ENCODE measurements at places on chromosomes 16 and 17.
A peak's percentile ranks its signal among the peaks of the same experiment; 100 is the strongest.

DNA sequence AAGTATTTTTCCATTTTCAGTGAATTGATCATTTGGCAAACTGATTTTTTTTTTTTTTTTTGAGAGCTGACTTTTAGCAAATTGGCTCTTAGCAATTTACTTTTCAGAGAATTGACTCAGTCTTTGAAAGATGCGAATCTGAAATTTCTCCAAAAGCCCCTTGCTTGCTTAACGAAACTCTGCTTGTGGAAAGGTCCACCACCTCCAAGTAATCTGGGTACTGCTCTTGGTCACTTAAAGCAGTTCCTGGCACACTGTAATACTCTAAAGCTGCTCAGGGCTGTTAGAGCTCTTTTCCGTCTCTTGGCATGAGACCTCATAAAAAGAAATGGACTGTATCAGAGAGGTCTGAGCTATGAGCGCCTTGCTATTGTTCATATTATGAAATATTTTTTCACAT, 2.9 kb downstream of the GSDMB start:
- DNase-seq = no peak

DNA sequence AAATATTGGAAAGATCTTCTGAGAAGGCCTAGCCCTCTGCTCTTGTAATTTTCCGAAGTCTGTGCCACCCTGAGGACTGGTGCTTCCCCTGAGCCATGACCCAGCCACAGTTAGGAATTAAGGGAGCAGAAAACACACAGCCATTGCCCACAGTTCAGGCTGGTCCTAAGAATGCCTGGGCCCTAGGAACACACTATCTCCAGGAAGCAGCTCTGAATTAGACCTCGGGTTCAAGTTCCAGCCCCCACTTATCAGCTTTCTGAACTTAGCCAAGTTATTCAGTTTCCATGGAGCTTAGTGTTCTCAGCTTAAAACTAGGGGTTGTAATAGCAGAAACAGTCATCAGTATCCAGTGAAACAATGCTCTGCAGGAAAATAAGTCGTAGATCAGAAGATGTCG, 56.0 kb downstream of the CDH13 start:
- no peak for DNase-seq

DNA sequence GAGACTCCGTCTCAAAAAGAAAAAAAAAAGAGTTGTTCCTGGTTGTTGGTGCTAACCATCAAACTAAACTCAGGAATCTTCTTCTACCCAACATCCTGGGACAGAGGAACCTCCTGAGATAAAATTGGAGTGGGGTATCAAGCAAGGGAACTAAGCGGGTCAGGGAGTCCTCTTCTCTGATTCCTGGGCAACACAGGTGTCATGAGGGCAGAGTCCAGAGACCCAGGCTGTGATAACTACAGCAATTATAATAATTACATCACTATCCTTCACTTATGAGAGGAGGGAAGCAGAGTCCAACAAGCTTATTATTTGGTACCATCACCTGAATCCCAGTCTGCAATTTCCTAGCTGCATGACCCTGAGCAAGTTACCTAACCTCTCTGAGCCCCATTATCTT, 8.1 kb downstream of the C17orf50 start:
- no peak for DNase-seq

DNA sequence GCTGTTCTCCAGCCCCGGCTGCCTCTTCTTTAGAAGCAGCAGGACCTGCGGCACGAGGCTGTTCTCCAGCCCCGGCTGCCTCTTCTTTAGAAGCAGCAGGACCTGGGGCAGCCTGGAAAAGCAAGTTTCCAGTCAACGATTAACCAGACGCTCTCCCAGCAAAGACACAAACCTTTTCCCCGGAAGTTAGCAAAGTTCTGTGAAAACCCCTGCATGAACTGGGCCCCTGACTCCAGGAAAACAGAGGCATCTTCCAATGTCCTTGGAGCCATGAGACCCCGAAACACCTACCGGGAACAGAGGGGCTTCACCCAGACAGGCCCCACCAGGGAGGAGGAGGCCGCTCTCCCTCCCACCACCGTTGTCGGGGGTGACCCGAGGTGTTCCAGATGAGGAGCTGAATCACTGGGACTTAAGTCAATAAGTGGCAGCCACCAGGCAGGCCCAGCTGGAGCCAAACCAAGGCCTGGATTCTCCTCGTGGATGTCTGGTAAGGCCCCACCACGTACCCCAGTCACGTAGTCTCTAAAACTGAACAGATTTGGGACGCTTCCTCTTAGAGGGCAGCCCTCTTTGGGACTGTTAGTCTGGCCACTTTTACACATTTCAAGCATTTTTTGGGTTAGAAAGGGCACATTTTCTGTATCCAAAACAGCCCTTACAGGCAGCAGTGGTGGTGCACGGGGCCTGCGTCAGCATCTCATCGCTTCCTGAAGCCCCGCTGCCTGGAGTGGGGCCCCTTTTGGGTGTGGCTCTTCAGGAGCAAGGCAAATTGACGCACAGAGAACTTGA, at the start of gene RPH3AL:
RPH3AL (minus strand) TSS at position 387 of the 792 bp plus-strand sequence. CDS start 25,264 bp downstream, outside the sequence.
- DNase-seq = no peak

DNA sequence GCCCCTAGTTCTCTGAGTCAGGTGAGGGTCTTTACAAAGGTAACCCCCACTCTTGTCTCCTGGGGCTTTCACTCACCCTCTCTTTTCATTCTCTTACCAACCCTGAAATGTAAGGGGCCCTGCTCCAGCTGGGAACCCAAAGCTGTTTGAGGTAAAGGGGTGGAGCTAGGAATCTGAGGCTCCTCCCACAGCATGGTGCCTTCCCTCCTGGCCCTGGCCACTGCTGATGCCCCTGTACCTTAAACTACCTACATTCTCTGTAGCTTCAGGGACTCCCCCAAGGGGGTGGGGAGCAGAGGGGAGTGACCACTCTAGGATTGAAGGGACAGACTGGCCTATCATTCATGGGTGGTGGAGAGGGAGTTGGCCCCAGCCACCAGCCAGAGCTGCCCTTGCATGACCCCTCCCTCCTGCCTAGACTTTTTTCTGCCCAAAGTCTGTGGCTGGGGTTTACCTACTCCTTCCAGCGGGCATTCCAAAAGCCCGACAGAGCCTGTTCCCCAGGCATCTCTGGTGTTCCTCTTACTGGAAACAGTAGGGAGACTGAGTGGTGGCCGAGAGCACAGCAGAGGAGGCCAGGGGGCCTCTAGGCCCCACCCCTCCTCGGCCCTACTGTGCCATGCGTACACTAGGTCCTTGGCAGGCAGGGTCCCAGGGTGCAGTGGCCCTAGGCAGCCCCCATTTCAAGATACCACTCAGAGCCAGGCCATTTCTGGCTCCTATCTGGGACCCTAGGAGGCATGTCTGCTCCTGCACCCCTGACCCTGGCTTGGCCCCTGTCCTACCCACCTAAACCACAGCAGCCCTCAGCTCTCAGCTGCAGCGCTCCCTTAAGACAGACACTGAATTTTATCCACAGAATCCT, 9.5 kb downstream of the DOK4 start:
- DNase-seq = no peak

DNA sequence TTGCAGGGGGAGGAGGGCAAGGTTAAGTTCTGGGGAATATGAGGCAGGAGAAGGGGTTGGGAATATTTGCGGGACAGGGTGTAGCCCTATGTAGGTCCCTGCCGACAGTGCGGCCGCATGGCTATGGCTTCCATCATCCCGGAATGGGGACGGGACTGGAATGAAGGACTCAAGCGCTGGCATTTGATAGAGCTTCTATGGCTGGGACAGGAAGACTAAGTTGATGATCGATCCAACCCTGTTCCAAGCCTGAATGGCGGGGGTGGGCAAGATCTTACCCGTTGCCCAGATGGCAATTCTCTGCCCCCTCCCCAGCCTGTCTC, 47.1 kb downstream of the SRCIN1 start:
- DNase-seq = no peak

DNA sequence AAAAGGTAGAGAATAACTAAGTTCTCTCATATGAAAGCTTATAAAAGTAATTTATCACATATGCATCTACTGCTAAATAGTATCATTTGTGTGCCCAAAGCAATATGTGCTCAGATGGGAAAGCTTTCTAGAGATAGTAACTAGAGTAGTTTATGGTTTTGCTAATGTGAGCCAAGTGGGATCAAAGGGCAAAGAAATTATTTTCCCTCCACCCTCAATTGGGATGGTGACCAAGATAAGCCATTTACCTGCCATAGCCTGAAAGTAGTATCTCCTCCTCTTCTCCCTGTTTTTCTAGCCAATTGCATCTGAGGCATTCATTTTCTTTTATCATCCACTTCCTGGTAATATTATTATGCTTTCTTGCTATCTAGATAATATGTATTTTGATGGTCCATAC, 41.9 kb upstream of the KCNJ16 start:
- no peak for DNase-seq

DNA sequence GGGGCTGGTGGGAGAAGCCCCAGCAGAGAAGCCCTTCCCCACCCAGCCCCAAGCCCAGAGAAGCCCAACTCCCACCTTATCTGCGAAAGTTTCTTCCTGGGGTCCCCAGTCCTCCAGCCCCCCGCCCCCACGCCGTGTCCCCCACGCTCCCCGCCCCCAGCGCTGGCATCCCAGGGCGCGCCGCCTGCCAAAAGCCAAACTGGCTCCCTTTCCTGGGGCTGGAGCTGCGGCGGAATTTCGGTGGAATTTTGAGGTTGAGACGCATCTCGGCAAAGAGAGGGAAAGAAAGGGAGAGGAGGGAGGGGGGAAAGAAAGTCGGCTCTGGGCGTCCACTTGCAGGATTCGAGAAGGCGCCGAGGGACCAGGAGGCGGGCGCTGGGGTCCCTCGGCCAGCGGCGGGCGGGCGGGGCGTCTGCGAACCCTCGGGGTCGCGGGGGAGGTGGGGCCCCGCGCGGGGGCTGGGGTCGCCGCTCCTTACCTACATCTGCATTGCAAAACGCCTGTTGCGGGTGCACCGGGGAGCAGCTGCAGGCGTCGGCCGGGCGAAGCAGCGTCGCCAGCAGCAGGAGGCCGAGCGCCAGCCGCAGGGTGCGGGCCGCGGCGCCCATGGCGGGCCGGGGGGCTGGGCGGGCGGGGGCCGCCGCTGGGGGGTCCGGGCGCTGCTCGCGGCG, 571 bp downstream of the TIMP2 start:
- DNase-seq = no peak

DNA sequence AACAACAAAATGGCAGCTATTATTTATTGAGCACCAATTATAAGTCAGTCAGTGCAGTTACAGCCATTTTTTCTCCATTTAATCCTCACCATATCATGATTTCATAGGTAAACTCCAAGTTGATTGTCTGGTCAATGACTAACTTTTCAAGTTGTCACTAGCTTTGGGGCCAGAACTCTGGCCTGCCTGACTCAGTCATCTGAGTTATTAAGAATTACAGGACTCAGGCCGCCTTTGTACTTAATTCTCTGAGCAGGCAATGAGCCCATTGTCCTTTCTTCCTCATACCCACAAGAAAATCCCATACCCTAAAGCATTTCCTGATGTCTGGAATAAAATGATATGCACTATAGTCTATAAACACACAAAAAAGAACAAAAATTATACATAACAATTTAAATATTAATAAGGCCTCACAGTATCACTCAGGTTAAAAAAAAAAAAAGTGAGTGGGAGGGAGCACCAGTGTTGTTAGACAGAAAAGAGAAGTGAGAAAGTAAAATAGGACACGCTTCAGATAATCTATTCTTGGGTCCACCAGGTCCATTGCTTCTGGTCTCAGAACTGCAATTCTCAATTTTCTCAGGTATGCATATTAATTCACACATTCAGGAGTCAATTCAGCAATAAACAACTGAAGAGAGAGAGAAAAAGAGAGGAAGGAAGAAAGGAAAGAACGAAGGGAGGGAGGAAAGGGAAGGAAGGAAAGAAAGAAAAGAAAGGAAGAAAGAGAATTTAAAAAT, 70.2 kb downstream of the SPAG9 start:
- no peak for DNase-seq

GRCh38 chr16:86531641-86532525, 21.6 kb downstream of the FOXF1 start:
- DNase-seq = no peak

DNA sequence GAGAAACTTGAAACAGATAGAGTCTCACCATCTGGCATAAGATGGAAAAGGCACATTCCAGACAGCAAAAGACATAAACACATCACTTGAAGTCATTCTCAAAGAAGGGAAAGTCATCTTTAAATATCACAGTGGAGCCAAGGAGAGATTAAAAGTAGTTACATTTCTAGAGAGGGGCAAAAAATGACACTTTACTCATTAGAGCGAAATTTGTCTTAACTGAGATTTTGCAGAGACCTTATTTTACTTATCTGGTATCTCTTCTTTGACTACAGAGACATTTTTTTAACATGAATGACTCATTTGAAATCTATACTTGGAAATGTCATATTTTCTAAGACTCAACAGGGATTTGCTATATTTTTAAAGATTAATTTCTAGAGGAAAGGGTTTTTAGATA, 339.0 kb upstream of the KIF2B start:
- no peak for DNase-seq

DNA sequence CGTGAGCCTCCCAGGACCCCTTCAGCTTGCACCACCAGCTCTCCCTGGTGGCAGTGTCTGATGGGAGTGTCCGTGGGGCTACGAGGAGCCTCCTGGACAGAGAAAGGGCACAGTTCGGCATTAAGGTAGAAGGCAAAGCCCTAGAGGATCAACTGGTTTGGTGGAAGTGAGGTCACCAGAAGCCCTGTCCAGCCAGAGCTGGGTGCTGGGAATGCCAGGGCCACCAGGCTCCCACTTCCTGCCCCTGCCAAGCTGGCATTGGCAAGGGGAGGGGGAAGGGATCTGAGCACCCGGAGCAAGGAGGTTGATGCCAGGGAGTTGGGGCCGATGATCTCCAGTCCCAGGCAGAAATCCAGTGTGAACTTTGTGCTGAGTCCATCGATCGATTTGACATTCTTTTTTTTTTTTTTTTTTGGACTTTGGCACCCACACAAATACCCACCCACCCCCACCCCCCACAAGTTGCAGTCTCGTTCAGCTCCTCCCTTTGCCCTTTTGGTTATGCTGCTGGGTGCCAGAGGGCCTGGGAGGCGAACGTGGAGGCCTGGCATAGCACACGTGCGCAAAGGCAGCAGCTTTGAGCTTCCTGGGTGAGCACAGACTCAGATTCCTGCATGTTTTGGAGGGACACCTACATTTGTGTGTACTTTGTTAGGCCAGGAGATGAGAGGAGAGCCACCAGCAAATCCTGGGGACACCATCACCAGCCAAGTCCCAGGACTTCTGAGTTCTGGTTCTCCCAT, 2.1 kb downstream of the NHERF1 start:
- no peak for DNase-seq

- DNase-seq = no peak
Observed at GRCh38 chr17:16870253-16871245, 101.4 kb downstream of the TNFRSF13B start.

DNA sequence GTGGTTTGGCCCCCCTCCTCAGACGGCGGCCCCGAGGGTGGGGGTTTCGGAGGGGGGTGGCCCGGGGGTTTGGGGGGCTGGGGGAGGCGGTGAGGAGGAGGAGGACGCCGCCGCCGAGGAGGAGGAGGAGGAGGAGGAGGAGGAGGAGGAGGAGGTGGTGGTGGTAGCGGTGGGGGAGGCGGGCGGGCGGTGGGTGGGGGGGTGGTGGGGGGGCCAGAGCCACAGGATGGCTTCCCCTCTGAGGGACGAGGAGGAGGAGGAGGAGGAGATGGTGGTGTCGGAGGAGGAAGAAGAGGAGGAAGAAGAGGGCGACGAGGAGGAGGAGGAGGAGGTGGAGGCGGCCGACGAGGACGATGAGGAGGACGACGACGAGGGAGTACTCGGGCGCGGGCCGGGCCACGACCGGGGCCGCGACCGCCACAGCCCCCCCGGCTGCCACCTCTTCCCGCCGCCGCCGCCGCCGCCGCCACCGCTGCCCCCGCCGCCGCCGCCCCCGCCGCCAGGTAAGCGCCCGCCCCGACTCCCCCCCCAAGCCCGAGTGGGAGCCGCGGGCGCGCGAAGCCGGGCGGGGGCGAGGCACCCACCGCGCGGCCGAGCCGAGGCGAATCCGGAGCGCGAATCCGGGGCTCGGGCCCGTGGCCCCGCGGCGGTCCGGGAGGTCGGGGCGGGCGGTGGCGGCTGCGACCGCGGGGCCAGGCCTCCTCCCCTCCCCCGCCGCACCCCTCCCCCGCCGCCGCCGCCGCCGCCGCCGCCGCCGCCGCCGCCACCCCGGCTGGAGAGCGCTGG, 3.8 kb upstream of the CHD3 start:
- DNase-seq = peak; percentile 27

All from effector memory CD4-positive, alpha-beta T cell (primary cell).